Pons (tissue), 1 donor: ENCODE measurements at places on chromosomes 12 and 14.

DNA sequence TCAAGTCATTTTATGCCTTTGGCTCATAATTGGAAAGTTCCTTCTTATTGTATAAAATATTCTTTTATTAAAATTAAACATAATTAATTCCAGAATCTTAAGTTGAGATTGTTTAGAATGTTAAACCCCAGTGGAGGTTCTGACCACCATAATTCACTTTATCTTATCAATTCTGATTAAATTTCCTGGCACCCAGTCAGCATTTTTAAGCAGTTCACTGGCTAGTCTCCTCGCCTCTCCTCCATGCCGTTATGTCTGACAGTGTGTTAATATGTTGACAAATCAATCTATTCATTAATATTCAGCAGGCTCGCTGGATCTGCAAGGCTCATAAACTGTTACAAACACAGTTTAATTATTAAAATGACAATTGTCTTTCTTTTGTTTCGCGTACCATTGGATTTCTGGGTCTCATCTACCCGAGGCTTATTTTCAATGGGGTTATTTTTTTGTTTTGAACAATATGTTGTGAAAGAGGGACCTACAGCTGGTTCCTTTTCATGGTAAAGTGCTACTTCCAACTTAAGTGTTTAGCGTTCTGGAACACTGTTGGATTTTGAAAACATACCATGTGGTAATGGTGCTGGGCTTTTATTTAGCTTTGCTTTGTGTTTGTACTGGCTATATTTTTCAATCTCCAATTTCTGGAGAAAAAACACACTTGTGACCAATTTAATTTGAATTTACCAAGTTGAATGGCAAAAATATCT lies 339.7 kb downstream of the PRKD1 start:
- no peak for DNase-seq

GRCh38 chr14:69226178-69226577 lies 33.8 kb upstream of the GALNT16 start:
- no peak for DNase-seq

DNA sequence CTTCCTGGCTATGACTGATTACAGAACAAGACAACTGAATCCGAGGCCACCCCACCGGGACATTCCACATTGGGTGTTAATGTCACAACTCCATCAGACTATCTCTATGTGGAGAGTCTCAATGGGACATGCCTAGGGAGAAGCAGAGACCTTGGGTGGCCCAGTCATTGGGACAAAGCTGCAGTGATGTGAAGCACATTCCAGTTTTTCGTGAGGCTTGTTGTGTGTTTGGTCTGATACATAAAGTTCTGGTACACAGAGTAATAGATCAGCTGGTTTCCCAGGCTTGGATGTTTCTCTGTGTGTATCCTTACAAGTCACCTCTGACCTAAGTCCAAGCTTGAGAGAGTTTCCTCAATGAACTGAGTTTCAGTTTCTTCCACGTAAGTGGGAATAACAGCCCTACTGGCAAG lies 42.3 kb downstream of the CPM start:
- DNase-seq: no peak

GRCh38 chr12:48221645-48222044 lies 18.6 kb upstream of the OR10AD1 start:
- DNase-seq: no peak

GRCh38 chr12:26429070-26429691 lies 233.8 kb downstream of the SSPN start:
- DNase-seq: no peak

DNA sequence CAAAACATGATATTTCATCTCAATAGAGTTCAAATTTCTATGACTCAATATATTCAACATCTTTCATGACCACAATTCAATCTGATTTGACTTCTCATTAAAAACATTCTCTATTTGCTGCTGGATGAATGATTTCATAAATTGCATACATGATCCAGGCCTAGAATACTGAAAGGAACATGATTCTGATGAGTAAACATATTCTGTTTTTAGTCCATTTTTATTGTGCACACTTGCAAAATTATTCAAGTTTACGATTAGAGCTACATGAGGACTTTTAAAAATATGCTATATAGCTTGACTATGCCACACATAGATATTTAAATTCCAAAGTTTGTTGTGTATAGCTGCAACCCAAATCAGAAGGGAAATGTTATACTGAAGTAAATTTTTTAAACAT lies 273.8 kb upstream of the GRIP1 start:
- DNase-seq: no peak

GRCh38 chr14:100851946-100852620 lies 26.2 kb downstream of the MEG3 start:
- DNase-seq: no peak

GRCh38 chr14:94864387-94865195 lies 94.7 kb upstream of the GSC start:
- DNase-seq: no peak

- DNase-seq: peak; percentile 59
Observed at GRCh38 chr12:109393437-109394345, 46.0 kb downstream of the MYO1H start.

- no peak for DNase-seq
Observed at GRCh38 chr12:114984634-114985061, 300.7 kb upstream of the TBX3 start.

DNA sequence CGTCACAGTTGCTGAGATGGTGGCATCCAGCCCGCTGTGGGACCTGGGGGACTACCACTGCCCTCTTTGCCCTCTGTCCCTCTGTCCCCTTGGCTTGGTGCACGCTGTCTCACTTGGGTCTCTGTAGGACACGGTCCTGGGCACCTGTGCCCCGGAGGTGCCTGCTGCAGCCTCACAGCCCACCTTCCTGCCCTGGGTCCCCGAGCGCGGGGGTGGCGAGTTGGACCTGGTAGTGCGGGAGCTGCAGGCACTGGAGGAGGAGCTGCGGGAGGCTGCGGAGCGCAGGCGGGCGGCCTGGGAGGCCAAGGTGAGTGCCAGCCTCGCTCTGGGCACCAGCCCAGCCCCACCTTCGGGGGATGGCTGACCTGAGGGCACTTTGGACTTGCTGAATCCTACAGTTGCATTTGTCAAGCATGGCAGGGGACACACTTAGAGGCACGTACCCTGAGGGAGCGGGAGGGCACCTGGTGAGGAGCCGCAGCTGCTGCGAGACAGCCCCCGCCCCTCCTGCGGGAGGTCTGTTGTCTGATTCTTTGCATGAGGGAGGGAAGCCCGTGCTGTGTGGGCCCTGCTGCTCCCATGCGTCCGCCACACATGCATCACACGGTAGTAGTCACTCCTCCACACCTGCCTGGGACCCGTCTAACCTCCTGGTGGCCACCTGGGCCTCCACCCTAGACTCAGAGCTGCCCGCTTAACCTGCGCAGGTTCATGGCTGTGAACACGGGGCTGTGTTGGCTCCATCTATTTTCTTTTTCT lies 6.8 kb downstream of the TEDC1 start:
- no peak for DNase-seq

DNA sequence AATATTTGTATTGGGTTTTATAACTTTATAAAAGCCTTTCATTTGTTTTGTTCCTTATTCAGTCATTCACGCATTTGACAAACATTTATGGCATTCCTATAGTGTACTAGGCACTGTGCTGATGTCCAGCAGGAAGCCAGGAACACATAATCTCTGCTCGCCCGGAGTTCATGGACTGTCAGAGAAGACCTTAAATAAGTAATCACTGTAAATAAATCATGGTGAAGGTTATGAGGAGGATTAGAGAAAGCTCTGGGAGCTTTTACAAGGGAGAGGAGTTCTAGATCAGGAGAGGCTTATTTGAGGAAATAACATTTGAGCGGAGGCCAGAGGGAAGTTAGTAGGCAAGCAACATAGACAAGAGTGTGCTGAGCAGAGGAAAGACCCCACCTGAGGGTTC lies 1.4 kb upstream of the RDH11 start:
- no peak for DNase-seq

DNA sequence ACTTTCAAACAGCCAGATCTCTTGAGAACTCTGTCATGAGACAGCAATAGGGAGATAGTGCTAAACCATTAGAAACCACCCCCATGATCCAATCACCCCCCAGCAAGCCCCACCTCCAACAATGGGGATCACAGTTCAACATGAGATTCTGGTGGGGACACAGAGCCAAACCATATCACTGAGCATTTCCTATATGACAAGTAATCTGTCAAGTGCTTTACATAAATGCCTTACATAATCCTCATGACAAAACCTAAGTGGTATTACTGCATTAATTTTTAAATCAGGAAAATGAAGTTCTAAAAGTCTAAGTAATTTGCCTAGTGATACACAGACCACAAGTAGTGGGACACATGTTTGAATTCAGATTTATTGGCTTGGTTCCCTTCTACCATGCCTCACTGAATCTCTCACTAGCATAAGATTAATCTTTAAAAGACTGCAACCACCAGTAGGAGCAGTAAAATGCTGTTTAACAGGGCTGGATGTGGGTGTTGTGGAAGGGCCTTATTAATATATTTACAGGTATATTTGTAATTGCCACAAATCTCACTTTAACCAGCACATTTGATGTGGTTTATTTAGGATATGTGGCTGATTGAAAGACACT lies 323.1 kb upstream of the FBXO33 start:
- no peak for DNase-seq

GRCh38 chr12:131530422-131530821 lies 180.5 kb upstream of the SFSWAP start:
- DNase-seq: no peak

DNA sequence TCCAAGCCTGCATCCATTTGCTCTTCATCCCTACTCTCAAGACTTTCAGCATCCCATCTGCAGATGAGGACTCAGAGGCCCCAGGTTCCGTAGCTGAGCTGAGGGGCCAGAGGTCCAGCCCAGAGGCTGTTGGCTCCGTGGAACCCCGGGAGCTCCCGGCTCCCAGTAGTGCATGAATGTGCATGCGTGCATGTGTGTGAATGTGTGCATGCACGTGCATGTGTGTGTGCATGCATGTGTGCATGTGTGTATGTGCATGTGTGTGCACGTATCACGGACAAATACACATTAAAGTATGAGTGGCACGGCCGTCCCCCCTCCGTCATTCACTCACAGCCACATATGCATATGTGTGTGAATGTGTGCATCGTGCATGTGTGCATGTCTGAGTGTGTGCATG lies 149.9 kb downstream of the KIF26A start:
- no peak for DNase-seq

DNA sequence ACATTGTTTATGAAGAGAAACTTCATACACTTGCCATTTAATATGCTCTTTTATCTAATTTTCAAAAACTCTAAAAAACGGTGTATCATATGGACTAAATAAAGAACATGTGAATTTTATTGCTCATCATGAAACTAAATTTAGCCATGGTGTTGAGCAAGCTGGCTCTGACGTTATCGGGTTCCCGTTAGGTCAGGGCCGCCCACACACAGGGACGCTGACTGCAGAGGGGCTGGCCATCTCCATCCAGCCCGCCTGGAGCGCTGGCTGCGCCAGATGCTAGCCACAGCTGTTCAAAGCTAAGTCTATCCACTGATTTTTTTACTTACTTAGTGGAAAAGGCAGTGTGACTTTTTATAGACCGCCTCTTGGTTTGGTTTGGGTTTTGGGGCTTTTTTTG lies 36.5 kb upstream of the DYNC1H1 start:
- DNase-seq: peak; percentile 23

DNA sequence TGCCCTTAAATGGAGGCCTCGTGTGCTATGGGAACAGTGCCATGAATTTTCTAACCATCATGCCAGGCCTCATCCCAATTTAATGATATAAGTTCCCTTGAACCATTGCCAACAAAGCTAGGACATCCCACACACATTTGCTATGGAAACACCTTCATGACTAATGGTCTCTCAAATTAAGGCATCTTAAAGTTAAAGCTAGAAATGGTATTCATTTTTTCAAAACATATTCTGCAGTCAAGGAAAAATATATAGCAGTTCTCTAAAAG lies 117.3 kb downstream of the BTG1 start:
- no peak for DNase-seq

- DNase-seq: no peak
Observed at GRCh38 chr12:80183939-80184338, 84.6 kb downstream of the OTOGL start.

GRCh38 chr14:68929623-68930307 lies 49.3 kb downstream of the ACTN1 start:
- DNase-seq: no peak

DNA sequence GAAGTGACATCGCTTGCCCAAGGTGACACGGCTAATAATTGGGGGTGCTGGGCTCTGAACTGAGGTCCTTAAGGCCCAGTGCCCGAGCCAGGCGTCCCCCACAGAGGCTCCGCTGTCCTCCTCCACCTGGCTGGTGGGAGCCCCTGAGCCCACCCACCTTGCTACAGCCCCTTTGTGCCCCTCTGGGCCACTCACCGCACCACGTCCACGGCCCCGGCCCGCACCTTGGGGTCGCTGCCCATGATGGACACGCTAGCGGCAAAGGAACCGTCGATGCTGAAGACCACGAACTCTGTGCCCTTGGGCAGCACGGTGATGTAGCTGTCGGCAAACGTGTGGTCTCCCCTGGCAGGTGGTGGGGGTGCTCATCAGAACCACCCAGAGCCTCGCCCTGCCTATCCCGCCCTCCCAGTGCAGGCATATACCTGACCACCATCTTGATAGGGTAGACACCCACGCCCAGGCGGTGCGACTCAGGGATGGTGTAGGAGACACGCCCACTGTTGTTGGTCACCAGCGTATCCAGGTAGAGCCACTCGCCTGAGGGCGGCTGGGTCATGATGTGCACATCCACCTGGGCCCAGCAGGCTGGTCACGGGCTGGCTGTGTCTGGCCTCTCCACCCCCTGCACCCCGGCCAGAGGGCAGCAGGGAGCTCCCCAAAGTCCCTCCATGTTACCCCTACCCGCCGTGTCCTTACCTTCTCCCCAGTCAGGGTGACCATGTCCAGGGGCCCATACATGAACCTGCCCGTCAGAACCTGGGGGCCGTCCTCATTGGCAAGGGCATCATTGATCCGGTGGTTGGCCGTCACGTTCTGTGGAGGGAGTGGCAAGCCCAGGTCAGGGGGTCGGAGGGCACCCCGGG lies 6.8 kb downstream of the ARL6IP4 start:
- no peak for DNase-seq

DNA sequence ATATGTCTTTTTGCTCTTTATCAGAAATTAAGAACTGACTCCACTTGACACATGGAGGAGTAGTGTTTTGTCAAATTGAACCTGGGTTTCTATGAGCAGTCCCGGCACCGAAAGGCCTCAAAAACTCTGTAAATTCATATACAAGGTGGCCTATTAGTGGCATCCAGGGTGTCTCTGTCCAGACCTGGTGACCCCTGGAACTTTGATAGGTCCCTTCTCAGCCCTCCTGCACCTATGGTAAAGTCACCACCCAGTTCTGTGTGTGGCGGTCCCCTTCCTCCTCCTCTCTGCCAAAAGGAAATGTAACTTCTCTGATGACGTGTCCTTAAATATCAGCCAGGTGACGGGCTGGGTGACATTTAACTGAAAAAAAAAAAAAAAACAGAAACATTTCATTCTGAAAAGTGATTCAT lies 204.0 kb upstream of the FOXN3 start:
- no peak for DNase-seq

DNA sequence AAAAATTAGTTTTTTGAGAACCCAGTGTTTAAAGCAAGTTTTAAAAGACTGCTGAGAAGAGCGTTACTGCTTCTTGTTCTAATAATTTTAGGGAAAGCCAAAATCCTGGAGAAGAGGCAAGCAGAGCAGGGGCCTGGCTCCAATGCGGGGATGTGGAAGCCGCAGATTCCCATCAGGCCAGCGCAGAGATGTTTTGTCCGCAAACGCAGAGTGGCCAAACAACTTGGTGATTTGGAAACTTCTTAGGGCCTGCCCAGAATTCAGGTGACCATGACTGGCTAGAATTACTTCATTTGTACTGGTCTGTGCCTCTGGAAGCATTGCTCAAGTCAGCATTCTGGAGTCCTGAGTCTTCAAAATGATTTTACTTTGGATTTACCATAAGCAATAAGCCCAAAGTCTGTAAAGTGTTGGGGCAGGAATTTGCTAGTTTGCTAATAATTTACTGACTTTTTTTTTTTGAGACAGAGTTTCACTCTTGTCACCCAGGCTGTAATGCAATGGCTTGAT lies 208.4 kb downstream of the PPM1H start:
- no peak for DNase-seq
